ENCODE measurements at places on chromosomes 13 and 19. TPM values are rescaled to one million over a fixed set of nuclear protein-coding genes. Genes with fewer than 3 reads are reported as not detected.

The MAMSTR gene
- 0.69 TPM for total RNA-seq

The LRRC4B gene
- total RNA-seq, result not detected

The SIGLEC5 gene
- 0.13 TPM for total RNA-seq

The KIR2DL1 gene
- not detected for total RNA-seq

The STK11 gene
- 66.9 TPM for total RNA-seq

The RGL3 gene
- total RNA-seq, result not detected

The LIN7B gene
- total RNA-seq, result 5.1 TPM

The VN1R4 gene
- total RNA-seq, result not detected

The MYPOP gene
- 4.9 TPM for total RNA-seq

The MEIS3 gene
- total RNA-seq, result not detected
